CD4-positive, alpha-beta memory T cell (primary cell): ENCODE measurements at places on chromosomes 7 and 10. TPM values are rescaled to one million over a fixed set of nuclear protein-coding genes. Genes with fewer than 3 reads are reported as not detected.

DNA sequence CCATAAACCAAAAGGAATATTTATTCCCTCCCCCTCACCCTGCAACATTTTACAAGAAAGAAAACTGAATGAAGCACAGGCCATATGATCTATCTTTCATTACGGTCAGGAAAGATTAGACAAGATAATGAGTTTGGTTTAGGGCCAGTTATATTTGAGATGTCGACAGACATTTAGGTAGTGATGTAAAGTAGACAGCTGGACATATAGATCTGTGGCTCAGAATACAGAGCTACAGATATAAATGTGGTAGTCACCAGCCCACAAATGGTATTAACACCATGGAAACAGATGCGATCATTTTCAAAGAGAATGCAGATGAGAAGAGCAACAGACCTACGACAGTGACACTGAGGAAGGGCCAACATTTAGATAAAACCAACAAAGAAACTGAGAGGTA, 142.5 kb downstream of the SRPK2 start:
- H3K4me3 ChIP-seq, result no peak overlapping the region
- H3K4me1 ChIP-seq, result peaks cover 9% of the 10 kb centered on the region
- no peaks in the 10 kb centered on the region for H3K27me3 ChIP-seq

GRCh38 chr10:85151506-85151905, 823.1 kb downstream of the CCSER2 start:
- H3K36me3 ChIP-seq, result no peaks in the 10 kb centered on the region
- H3K4me1 ChIP-seq, result no peaks in the 10 kb centered on the region
- H3K27me3 ChIP-seq, result no peaks in the 10 kb centered on the region
- H3K27ac ChIP-seq, result no peak overlapping the region
- no peak for DNase-seq

- H3K4me3 ChIP-seq, result no peak overlapping the region
- H3K36me3 ChIP-seq, result no peaks in the 10 kb centered on the region
- H3K27ac ChIP-seq, result no peak overlapping the region
- no peaks in the 10 kb centered on the region for H3K4me1 ChIP-seq
- no peaks in the 10 kb centered on the region for H3K27me3 ChIP-seq
Measured at GRCh38 chr10:62960416-62960815, 144.2 kb upstream of the EGR2 start.

- H3K4me1 ChIP-seq, result no peaks in the 10 kb centered on the region
- H3K4me3 ChIP-seq, result no peak overlapping the region
- H3K27ac ChIP-seq, result no peak overlapping the region
- no peak for DNase-seq
- H3K36me3 ChIP-seq, result no peaks in the 10 kb centered on the region
Measured at GRCh38 chr7:113763226-113763625, 155.6 kb downstream of the PPP1R3A start.

DNA sequence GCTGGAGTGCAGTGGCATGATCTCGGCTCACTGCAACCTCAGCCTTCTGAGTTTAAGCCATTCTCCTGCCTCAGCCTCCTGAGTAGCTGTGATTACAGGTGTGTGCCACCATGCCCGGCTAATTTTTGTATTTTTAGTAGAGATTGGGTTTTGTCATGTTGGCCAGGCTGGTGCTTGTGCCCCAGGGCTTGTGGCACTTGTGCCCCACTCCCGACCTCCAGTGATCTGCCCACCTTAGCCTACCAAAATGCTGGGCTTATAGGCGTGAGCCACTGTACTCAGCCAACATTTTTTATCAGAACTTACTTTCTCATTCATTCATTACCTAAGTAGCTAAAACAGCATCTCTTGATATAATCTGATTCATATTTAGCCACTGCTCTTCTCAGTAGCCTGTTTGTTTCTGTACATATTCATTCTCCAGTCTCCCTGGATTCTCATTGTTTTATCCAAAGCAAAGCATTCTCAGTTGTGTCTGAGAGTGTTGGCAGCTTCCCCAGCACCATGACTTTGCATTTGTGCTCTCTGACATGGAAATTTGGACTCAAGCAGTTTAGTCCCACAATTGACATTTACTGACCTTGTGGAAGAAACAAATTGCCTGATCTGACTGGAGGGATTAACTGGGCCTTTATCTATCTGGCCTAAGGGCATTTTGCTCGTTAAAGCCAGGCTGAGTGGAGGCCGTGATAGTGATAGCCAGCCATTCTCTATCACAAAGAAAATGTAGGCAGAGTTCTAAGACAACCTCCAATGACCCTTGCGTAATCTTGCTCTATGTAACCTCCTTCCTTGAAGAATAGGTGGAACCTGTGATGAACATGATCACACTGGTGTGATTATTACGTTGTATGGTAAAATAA, 44.9 kb downstream of the AKR1B15 start:
- DNase-seq, result no peak
- H3K27me3 ChIP-seq, result no peaks in the 10 kb centered on the region
- H3K36me3 ChIP-seq, result no peaks in the 10 kb centered on the region
- H3K4me3 ChIP-seq, result no peak overlapping the region

DNA sequence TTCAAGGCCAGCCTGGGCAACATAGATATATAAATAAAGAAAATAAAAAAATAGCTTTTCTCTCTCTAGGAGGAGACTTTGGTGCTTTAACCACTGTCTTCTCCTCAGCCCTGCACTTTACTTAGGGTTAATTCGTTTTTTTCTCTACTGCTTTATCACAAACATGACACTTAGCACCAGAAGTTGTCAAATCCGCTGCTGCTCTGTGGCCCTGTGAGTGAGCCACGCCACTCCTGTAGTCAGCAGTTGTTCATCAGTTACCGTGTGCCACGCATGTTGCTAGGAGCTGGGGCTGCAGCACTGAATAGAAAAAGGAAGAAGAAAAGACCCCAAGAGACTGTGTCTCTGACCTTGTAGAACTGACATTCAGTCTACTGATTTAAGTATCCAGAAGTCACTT, 232.6 kb downstream of the CELF2 start:
- peaks cover 85% of the 10 kb centered on the region for H3K36me3 ChIP-seq
- H3K4me3 ChIP-seq, result no peak overlapping the region
- no peak overlapping the region for H3K27ac ChIP-seq
- peaks cover 54% of the 10 kb centered on the region for H3K4me1 ChIP-seq
- DNase-seq, result no peak

- H3K36me3 ChIP-seq, result no peaks in the 10 kb centered on the region
- no peaks in the 10 kb centered on the region for H3K4me1 ChIP-seq
- H3K27me3 ChIP-seq, result no peaks in the 10 kb centered on the region
- DNase-seq, result no peak
Measured at GRCh38 chr10:124180044-124180745, 86.8 kb upstream of the CHST15 start.

DNA sequence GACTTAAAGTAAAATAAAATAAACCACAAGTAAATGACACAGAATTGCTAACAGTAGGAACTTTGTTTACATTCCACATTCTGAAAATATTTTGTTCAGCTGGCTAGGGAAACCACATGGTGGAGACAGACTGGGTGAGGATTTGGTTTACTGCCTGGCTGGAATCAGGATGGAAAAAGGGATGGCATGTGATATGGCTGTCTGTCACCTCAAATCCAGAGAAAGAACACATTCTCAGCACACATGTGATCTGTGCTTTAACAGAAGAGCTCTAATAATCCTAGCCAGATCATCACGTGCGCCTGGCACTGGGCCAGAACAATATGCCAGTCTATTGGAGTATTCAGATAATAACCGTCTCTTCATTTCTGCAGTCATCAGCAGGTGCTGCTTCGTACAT, 90.9 kb upstream of the PIP4K2A start:
- H3K4me3 ChIP-seq, result no peak overlapping the region
- H3K27me3 ChIP-seq, result no peaks in the 10 kb centered on the region
- no peaks in the 10 kb centered on the region for H3K36me3 ChIP-seq
- DNase-seq, result no peak

- H3K36me3 ChIP-seq, result no peaks in the 10 kb centered on the region
- no peak overlapping the region for H3K4me3 ChIP-seq
- no peak for DNase-seq
- no peak overlapping the region for H3K27ac ChIP-seq
- H3K27me3 ChIP-seq, result no peaks in the 10 kb centered on the region
- no peaks in the 10 kb centered on the region for H3K4me1 ChIP-seq
Measured at GRCh38 chr10:124160943-124161582, 67.7 kb upstream of the CHST15 start.

DNA sequence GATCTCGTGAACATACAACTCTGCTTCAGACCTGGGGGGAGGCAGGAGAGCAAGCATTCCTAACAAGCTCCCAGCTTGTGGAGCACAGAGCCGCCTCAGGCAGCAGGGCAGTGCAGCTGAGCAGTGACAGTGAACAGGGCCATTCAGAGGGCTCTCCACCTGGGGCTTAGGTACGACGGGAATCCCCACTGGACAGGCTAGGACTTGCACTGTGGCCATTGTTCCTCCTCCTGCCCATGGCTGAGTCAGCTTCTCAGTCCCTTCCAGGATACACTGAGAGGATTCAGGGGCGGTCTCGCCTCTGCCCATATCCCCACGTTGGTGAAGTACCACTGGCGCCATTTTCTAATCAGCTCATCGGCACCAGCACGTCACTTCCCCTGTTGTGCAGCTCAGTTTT, 71.1 kb downstream of the FIGNL1 start:
- H3K4me1 ChIP-seq, result peaks cover 94% of the 10 kb centered on the region
- no peak for DNase-seq
- no peak overlapping the region for H3K4me3 ChIP-seq
- H3K27me3 ChIP-seq, result no peaks in the 10 kb centered on the region

GRCh38 chr7:81641873-81642272, 128.0 kb downstream of the HGF start:
- no peaks in the 10 kb centered on the region for H3K4me1 ChIP-seq
- H3K27me3 ChIP-seq, result no peaks in the 10 kb centered on the region
- H3K4me3 ChIP-seq, result no peak overlapping the region
- no peak for DNase-seq

- no peak for DNase-seq
- H3K4me3 ChIP-seq, result no peak overlapping the region
- no peaks in the 10 kb centered on the region for H3K27me3 ChIP-seq
- H3K27ac ChIP-seq, result no peak overlapping the region
- peaks cover 4% of the 10 kb centered on the region for H3K36me3 ChIP-seq
- H3K4me1 ChIP-seq, result peaks cover 61% of the 10 kb centered on the region
Measured at GRCh38 chr10:119504651-119505050, 37.9 kb downstream of the RGS10 start.

DNA sequence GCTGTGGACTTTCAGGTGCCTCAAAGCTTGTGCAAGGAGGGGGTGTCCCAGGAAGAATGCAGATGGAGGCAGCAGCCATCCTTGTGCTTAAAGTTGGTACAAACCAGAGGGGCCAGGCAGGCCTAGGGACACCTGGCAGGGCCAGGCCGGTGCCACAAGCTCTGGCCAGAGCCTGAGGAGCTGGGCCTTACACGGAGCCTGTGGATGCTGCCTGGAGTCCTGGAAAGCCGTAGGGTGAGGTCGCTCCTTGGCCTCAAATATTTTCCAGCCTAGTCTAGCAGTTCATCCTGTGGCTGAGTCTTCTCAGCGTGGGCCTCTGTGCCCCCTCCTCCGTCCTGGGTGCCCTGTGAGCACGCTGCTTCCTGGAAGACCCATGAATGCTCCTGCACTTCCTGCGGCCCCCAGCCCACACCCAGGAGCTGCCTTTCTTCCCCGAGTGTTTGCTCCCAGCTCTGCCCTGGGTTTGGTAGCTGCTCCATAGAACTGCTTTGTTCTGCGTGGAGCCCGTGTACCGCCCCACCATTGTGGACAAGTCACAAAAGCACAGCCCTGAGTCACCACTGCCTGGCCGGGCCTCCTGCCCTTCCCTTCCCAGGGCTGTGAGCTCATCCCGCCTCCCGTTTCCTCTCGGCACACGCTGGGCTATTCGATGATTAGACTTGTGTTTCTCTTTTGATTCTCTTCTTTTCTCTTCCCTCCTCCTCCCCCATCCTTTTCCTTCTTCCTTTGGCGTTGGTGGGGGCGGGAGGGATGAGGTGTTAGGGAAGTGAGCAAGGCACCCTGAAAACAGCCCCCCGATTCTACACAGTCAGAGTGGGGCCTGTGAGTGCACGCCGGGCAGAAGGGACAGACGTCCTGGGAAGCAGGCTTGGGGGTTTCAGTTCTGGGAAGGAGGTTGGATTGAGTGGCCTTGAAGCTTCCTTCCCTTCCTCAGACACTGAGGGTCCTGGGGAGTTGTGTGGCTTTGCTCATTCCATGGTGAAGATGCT, 73.2 kb upstream of the SHH start:
- no peak overlapping the region for H3K4me3 ChIP-seq
- DNase-seq, result no peak
- no peak overlapping the region for H3K27ac ChIP-seq
- no peaks in the 10 kb centered on the region for H3K27me3 ChIP-seq
- no peaks in the 10 kb centered on the region for H3K36me3 ChIP-seq

DNA sequence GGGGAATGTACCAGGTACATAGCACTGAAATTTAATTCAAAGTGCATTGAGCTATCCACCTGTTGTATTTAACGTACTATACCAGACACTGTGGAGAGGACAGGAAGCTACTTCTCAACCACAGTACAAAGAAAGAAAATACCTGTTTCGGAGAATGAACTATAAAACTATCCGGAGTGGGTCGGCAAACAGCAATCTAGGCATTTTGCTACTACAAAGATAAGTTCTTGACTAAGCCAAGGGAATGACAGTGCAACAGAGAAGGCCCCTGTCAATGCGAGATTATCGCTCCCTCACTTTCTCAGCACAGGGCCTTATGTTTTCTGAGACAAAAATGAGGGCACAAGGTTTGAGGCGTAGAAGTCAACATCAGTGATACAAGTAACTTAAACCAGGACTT, 27.4 kb downstream of the SFMBT2 start:
- no peak for DNase-seq
- peaks cover 19% of the 10 kb centered on the region for H3K4me1 ChIP-seq
- no peak overlapping the region for H3K4me3 ChIP-seq
- no peaks in the 10 kb centered on the region for H3K27me3 ChIP-seq

Gene AKR1C3
- total RNA-seq, result 4.0 TPM

Gene CH25H
- total RNA-seq, result not detected

Gene VSTM4
- not detected for total RNA-seq

Gene DDC
- total RNA-seq, result not detected

Gene SPDYE5
- 0.29 TPM for total RNA-seq

Gene FOXL3
- total RNA-seq, result not detected

Gene RAB19
- 2.5 TPM for total RNA-seq
